ENCODE measurements at places on chromosomes 2 and 18.

GRCh38 chr2:239775623-239776435, 249.3 kb downstream of the NDUFA10 start:
- DNase-seq, result no peak

DNA sequence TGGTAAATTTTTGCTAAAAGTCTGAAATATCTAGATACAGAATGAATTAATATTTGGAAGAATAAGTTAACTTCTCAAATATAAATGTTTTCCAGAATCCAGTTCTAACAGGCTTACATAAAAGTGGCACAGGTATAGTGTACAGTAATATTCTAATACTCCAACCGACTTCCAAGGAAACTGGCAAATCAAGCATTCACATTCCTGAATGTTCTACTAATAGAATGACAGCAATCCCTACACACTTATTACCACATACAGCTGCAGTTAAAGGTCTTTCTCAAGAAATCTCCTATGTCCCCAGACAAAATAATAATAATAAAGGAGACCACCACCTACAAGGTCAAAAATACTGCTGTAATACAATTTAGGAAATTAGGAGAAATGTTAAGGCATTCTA, 31.9 kb downstream of the TMEM131 start:
- no peak for DNase-seq

- no peak for DNase-seq
These were observed 209.8 kb downstream of the CELF4 start for GRCh38 chr18:37355772-37356171.

DNA sequence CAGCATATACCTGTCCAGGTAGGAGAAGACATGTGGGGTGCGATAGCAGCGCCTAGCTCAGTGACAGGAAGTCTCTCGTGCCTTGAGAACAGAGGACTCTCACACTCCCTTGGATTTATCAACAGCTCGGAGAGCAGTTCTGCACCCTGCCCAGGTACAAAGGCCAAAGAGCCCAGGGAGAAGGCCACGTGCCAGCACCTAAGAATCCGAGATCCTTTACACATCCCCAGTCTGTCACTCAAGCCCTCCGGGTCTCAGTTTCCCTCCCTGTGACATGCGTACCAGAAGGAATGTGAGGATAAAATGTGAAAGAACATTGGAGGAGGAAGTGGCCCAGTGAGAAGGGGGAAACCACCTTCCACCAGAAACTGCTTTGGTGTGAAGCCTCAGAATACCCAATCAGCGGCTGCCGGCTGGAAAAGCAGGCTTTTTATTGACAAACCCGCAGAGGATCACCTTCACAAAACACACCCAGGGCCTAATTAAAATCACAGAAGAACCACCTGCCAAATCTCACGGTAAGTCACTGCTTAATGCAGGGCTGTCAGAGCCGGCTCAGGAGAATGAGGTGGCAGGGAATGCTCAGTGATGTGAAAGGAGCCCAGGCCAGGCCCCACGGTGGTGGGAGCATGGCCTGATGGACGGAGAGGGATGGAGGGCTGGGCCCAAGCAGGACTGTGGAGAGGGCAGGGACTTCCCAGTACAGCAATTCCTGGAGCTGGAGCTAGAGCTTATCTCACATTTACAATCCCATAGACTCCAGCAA, 66.3 kb downstream of the MYO5B start:
- DNase-seq, result no peak

DNA sequence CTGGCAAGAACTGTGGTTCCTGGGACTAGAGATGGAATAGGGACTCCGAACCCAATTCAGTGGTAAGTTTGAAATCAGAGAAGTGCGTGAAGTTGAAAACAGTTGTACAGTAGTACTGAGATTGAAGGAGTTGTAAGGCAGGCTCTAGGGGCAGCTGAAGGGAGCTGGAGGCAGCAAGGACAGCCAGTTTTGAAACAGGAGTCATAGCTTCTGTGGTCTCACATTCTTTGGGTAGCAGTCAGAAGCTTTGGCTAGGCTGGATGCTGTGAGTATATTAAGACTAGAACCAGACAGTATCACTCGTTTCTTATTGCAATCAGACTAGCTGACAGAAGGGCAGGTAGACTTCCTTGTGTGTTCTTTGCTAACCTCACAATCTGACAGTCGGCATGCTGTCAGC, 64.5 kb upstream of the ADAM23 start:
- DNase-seq, result no peak

DNA sequence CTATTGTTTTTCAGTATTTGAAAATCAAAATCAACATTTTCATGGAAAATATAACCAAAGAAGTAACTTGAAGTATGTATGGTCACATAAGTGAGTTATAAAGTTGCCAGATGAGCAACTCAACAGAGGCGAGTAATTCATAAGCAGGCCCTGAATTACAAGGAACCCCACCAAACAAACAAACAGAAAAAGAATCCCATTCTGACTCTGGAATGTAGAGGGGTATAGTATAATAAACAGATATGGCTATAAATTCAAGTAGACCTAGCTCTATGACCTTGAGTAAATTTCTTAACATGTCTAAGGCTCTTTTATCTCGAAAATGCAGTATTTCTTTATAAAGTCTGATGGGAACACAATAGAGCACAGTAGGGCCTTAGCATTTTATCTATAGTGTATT, 4.7 kb upstream of the CDH2 start:
- no peak for DNase-seq

GRCh38 chr2:72330652-72331051, 183.0 kb upstream of the CYP26B1 start:
- no peak for DNase-seq

- DNase-seq, result no peak
These were observed 21.2 kb upstream of the EPAS1 start for GRCh38 chr2:46275995-46276394.

DNA sequence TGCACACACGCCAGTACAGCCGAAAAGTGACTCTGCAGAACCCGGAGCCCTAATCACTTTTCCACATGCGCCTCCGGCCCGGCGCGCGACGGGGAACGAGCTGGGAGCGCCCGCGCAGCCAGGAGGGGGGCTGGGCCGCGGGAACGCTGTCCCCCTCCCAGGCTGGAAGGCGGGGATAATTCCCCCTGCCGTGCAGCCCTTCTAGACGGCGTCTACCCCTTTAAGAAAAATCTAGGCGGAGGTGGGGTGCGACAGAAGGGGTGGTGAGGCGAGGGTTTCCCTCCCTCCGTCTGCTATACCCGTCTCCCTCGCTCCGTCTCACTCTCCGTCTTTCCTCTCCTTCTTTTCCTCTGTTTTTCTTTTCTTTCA, 2.4 kb downstream of the CYP26B1 start:
- DNase-seq, result no peak
